ENCODE measurements at places on chromosomes 4 and X. TPM values are rescaled to one million over a fixed set of nuclear protein-coding genes. Genes with fewer than 3 reads are reported as not detected.

The PLA2G12A gene
- total RNA-seq, result 16.6 TPM

The CFAP99 gene
- not detected for total RNA-seq

DNA sequence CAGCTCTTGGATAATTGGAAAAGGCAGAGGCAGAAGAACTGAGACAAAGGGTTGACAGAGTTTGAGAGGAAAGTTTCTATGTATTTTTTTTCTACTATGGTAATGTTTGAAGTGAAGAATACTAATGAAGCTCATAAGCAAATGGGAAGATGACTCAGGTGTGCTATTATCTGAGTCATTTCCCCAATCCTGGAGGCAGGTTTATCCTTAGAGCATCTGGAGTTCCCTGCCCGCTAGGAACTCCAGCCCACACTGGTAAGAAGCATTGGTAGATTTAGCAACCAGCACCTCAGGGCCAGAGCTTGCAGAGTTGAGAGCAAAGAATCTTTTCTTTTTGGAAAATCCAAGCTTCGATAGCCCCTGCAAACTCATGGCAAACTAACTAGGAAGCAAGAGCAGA lies 55.2 kb downstream of the DOCK11 start:
- ATAC-seq, result no peak

DNA sequence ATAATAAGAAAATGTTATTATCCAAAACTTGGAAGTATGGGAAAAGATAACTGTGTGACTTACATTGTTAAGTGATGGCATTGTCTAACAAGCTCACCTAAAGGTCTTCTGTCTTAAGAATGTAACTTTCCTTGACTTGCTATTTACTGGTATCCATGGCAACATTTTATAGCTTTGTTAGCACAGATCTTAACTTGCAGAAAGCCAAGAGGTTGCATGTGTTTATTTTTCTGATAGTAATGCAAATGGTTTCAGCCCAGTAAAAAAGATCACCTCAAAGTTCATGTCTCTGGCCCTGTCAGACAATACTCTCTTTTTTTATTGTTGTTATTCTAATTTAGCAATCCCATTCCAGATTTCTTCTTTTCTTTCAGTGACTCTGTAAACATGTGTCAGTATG lies 425.3 kb downstream of the SPRY1 start:
- no peak for ATAC-seq

GRCh38 chrX:24443918-24444317 lies 21.2 kb upstream of the PDK3 start:
- no peak for ATAC-seq

GRCh38 chrX:67555578-67556203 lies 11.9 kb downstream of the AR start:
- ATAC-seq, result no peak

DNA sequence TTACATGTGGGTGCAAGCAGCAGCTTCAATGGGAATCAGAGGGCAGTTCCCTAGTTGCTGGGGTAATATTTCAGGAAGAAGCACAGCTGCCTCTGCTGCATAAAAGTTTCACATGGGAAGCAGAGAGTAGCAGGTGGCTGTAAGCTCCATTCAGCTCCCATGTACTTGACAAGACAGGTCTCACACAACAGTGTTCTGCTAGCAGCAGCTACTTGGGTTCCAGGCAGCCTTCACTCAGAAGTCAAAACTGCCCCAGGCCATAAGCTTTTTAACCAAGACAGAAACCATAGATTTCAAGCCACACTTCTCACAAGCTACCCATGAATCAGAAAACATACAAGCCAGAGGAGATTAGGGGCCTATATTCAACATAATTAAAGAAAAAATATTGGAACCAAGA lies 41.4 kb upstream of the SPIN2A start:
- no peak for ATAC-seq

- no peak for ATAC-seq
Observed at GRCh38 chrX:13658602-13659001, 5.7 kb downstream of the TCEANC start.

DNA sequence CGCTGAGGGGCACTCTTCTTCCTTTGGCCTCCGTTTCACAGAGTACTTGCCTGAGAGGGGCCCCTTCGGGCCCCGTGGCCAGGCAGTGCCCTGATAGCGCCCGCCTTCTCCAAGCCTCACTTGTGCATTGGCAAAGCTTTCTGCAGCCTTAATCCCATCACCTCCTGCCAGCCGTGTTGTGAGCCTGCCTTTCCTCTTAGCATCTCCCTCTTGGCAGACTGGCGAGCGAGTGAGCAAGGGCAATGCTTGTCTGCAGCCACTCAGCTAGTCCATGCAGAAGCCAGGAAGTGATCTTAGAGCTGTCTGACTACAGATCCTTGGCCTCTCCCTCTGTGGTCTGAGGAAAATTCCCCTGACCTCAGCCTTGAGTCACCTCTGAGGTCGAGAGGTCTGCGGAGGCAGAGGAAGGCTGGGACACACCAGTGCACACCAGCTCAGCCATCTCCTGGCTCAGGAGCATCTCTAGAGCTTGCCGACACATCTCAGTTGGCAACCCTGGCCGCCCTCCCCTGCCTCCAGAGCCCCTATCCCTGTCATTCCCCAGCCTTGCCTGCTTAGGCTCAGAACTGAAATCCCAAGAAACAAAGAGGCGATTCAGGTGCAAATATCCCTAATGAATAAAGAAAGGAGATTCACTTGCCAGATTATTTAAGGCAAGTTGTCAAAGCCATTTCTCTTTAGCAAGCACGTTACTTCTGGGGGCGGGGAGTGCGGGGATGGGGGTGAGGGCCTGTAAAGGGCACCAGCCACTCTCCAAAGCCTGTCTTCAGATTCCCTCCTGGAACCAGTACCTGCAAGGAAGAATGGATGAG lies 143.5 kb upstream of the MAMLD1 start:
- no peak for ATAC-seq

DNA sequence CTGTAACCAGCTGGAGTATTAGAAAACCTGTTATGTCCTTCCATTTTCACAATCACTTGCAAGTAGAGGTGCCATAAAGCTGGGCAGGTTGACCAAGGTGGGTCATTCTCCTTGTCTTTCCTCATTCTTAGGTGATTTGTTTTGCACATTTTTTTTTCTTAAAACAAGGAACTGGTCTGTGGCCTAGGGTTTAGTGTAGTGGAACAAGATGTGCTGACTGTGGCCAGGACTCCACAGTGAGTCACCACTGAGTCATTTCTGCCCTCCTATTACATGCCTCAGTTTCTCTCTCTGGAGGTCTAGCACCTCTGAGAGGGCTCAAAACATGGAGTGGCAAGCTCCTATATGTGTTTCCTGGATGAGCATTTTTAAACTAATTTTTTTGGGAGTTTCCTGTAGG lies 355.9 kb downstream of the GPM6A start:
- ATAC-seq, result no peak

The RHOXF1 gene
- 5.9 TPM for total RNA-seq

The CCNA2 gene
- 0.89 TPM for total RNA-seq

GRCh38 chrX:125436855-125437254 lies 117.2 kb downstream of the TEX13C start:
- ATAC-seq, result no peak

GRCh38 chr4:52780617-52781354 lies 29.6 kb upstream of the ERVMER34-1 start:
- ATAC-seq, result no peak

- no peak for ATAC-seq
Observed at GRCh38 chr4:174317531-174317930, 33.8 kb downstream of the CEP44 start.

GRCh38 chrX:70049925-70050324 lies at the start of gene AWAT2:
TSS of gene AWAT2 (minus strand) at chrX:70049938. CDS start at chrX:70049932, 6 bp downstream.
- no peak for ATAC-seq

GRCh38 chr4:38002451-38003071 lies 42.4 kb downstream of the PTTG2 start:
- no peak for ATAC-seq

- ATAC-seq, result no peak
Observed at GRCh38 chr4:111475001-111475400, 670.3 kb upstream of the FAM241A start.

The RBM46 gene
- total RNA-seq, result not detected

The MTMR8 gene
- 3.4 TPM for total RNA-seq

The ANK2 gene
- total RNA-seq, result 94.6 TPM

Measured in gastroesophageal sphincter (tissue), 4 donors.